ENCODE measurements at places on chromosomes 5 and 9.

GRCh38 chr5:142120247-142120935 is 11.8 kb downstream of the NDFIP1 start:
- DNase-seq = no peak

DNA sequence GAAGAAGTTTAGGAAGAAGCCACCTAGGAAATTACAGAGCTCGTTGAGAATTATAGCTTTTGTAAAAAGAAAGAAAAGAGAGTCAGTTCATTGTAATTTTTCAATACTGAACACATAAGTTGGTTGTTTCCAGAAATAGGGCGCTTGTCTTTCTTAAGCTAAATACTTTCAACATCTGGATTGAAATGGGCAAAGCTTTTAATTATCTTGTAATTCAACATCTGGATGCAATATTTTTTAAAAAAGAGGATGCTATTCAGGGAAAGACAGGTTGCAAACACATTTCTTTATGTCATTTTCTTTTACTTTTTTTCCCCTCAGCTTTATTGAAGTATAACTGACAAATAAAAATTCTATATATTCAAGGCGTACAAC is 100.7 kb upstream of the TRPC7 start:
- no peak for DNase-seq

- no peak for DNase-seq
Observed at GRCh38 chr5:95631255-95631958, 11.5 kb downstream of the GPR150 start.

GRCh38 chr9:5557606-5558587 is 47.6 kb downstream of the PDCD1LG2 start:
- peak; percentile 73 for DNase-seq

DNA sequence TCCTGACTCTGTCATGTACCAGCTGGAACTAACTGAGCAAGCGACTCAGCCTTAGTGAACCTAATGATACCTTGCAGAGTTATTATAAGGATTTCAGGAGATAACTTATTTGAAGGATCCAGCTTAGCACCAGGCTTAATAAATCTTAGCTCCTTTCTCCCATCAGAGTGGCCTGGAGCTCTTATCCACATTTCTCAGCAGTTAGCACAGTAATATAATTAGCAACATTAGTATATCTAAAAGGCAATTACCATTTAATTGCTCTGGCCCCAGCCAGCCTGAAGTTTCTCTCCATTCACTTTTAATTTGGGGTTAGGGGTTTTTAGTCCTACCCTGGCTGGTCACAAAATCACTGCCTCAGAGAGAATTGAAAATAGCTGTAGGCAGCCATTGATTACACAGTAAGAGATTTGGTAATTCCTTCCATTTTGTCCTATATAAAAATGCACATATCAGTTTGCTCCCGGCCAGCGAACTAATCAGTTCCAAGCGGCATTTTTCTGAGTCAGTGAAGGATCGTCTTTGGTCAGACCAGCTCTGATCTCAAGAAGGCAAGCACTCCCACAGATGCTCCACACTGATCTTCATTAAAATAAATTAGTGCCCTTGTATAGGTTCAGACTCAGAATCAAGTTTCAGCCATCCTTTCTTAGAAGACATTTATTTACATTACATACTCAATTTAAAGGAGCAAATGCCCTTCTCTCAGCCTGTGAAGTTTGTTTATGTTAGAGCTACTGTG is 56.6 kb downstream of the SNCAIP start:
- DNase-seq = no peak

GRCh38 chr9:128808543-128808942 is 9.8 kb upstream of the ENDOG start:
- DNase-seq = no peak

GRCh38 chr5:179274321-179275315 is 70.6 kb downstream of the ADAMTS2 start:
- DNase-seq = no peak

- DNase-seq = no peak
Observed at GRCh38 chr9:615756-616155, 225.7 kb upstream of the DMRT1 start.

GRCh38 chr9:114804505-114804904 is 1.3 kb downstream of the TNFSF15 start:
- DNase-seq = no peak
